ENCODE measurements at places on chromosomes 3 and 15.

DNA sequence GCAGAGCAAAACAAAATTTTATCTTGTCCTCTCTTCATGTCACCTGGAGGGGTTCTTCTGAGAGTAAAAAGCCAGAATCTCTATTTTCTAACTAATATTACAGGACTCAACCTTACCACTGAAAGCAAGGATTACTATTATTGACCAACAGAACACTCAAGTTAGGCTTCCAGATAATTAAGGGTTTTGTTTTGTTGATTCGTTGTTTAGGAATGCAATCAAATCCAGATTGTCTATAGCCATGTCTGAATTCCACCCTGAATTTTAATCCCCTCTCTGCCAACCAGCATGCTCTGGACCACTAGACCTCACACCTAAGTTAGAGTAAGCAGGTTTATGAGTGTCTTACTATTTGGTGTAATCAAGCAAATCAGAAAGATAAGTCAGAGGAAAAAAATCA lies 90.7 kb downstream of the PEAK1 start:
- no peak for DNase-seq

DNA sequence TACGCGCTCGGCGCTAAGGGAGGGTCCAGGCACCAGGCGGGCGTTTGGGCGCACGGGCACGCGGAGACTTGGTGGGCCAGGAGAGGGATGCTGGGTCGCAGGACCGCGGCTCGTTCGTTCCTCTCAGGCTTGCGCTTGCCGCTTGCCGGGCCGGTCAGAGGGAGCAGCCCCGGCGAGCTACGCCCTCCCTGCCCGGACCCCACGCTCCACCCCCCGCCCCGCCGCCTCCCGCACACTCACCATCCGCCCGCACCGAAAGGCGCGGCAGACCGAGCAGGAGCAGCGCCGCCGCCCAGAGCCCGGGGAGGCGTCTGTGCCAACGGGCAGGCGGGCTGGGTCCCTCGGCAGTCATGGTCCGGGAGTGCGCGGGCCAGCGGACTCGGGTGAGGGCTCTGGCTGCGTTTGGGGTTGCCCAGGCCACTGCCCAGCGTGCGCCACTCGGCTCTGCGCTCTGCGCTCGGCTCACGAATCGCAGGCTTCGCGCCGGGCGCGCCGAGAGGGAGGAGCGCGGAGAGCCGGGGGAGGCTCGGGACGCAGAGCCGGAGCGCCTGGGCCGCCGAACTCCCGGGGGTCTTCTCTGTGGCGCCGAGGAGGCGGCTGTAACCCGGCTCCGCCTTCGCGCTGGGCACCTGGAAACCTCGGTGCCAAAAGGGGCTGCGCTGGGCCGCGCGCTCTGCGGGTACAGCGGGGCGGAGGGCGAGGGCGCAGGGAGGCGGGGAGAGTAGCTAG lies at the start of gene SUSD5:
Gene SUSD5 (minus strand): TSS at position 365 of the 729 bp plus-strand sequence. CDS start 13 bp downstream, at position 352.
- no peak for DNase-seq

GRCh38 chr3:196423044-196423781 lies 9.0 kb downstream of the UBXN7 start:
- no peak for DNase-seq

GRCh38 chr3:111269777-111270176 lies 198.2 kb downstream of the NECTIN3 start:
- DNase-seq = no peak

GRCh38 chr3:141426404-141427034 lies 58.2 kb downstream of the ZBTB38 start:
- no peak for DNase-seq

- DNase-seq = no peak
Observed at GRCh38 chr3:144142151-144142840, 170.7 kb downstream of the DIPK2A start.

GRCh38 chr3:174538151-174538550 lies 321.0 kb upstream of the NAALADL2 start:
- DNase-seq = no peak

DNA sequence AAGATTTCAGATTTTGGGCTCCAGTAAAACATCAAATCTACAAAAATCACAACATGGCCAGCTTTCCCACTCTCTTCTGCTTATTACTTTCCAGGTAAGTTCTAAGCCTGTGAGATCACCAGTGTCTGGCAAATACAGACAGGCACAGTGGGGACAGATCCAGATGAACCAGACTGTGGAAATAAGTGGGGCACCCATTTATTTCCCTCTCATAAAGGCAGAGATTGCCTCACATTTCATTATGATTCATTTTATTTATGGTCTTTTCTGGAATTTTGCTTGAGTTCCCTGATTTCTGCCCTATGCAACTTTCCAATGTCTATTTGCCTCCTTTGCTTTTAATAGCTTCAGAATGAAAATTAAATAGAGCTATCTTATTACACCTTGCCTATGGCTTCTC lies 66.8 kb downstream of the GREM1 start:
- no peak for DNase-seq

- DNase-seq = no peak
Observed at GRCh38 chr3:160686955-160687535, 10.1 kb downstream of the ARL14 start.

DNA sequence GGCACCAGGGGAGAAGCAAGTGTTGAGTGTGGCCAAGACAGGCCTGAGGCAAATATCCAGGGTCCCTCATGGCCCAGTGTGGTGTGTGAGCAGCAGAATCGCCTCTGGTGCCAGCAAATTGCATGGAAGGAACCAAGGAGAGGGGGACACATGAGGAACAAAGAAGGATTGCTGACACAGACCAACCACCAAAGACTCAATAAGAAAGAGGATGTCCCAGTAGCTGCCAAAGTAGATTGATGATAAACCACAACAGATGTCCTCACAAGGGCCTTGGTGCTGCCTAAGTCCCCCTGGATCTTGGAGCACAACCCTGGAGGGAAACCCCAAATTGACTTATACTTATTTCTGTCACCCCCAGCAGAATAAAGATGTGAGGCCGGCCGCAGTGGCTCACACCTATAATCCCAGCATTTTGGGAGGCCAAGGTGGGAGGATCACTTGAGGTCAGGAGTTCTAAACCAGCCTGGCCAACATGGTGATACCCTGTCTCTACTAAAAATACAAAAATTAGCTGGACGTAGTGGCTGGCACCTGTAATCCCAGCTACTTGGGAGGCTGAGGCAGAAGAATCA lies 10.6 kb downstream of the SRGAP3 start:
- DNase-seq = no peak

DNA sequence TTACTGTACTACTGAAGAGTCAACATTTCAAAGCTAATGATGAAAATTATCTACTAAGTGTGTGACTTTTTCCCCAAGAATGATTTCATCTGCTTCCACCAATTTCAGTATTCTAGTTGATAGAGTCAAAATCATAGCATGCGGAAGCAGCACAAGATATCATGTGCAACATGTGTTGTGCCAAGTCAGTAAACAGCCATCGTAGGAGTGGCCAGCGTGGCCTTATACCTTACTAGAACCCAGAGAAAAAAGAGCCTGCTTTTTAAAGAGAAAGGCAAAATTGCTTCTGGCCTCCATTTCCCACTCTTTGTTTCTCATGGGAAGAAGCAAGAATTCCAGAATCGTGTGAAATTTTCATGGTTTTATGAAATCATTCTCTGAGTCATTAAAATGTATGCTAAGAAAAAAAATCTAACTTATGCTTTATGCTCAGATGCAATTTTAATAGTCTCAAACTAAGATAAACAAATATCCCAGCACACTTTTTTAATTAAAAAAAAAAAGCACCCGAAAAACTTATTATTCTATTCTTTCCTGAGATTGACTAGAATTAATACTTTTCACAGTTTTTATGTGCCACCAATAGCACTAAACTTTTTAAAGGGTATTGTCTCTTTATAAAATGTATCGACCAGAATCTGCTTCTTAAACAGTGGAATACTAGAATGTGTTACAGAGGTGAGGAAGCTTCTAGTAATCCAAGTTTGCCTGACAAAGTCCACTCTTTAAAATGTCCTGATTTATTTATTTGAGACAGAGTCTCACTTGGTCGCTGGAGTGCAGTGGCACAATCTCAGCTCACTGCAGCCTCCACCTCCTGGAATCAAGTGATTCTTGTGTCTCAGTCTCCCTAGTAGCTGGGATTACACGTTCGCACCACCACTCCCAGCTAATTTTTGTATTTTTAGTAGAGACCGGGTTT lies 87.3 kb downstream of the MBNL1 start:
- DNase-seq = no peak

GRCh38 chr3:129596194-129597086 lies 10.0 kb downstream of the PLXND1 start:
- DNase-seq = no peak

DNA sequence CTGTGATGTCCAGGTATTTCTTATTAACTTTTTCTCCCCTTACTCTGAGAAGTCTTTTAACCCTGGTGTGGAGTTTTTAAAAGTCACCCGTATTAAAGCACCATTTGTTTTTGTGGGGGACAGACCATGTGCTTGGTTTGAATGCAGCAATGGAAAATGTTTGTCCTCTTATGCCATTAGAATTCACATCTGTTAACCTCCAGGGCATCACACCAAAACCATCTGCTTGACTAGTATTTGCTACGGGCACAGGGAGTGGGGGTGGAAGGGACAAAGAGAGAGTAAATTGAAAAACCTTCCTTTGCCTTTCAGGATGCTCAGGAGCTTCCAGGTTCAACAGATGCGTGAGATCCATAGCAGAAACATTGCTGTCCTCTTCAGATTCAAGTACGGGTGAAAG lies 61.4 kb upstream of the GOLGA8B start:
- DNase-seq = no peak

DNA sequence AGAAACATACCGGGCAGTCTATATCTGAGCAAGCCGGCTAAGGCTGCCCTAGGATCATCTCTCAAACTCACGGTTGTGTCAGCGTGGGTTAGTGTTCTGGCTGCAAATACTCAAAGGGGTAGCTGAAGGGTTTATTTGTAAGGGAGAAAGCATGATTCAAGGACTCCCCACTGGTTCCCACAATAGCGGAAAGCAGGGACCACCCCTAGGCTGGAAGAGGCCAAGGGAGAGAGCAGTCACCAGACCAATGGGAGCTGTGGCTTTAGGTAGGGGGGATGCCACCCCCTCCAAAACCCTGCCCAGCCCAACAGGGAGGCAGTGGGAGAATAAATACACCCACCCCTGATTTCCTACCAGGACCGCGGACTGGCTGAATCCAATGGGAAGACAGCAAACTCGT lies 7.3 kb upstream of the LMCD1 start:
- DNase-seq = no peak

GRCh38 chr3:194089357-194090177 lies 46.4 kb upstream of the HES1 start:
- DNase-seq = no peak

DNA sequence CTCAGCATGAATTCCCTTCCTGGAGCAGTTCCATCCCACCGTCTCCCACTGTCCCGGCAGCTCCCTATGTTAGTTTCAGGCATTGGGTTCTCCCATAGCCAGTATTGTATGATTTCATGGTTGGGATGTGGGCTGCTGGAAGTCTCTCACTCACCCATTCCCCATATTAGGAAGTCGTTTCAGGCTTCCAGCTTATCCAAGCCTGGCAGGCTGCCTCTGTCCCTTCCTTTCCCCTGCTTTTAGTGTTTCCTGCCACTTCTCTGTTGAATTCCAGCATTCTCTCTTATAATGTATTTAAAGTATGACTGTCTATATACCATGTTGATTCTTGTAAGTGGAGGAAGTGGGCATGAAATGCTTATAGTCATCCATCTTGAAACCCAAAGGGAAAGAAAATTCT lies 309.7 kb upstream of the RBMS3 start:
- no peak for DNase-seq

- no peak for DNase-seq
Observed at GRCh38 chr3:184429786-184430185, 49.9 kb downstream of the CHRD start.

GRCh38 chr3:37535526-37536432 lies 325.9 kb upstream of the CTDSPL start:
- DNase-seq = no peak

GRCh38 chr15:60576515-60576914 lies 97.6 kb upstream of the ICE2 start:
- DNase-seq = no peak

DNA sequence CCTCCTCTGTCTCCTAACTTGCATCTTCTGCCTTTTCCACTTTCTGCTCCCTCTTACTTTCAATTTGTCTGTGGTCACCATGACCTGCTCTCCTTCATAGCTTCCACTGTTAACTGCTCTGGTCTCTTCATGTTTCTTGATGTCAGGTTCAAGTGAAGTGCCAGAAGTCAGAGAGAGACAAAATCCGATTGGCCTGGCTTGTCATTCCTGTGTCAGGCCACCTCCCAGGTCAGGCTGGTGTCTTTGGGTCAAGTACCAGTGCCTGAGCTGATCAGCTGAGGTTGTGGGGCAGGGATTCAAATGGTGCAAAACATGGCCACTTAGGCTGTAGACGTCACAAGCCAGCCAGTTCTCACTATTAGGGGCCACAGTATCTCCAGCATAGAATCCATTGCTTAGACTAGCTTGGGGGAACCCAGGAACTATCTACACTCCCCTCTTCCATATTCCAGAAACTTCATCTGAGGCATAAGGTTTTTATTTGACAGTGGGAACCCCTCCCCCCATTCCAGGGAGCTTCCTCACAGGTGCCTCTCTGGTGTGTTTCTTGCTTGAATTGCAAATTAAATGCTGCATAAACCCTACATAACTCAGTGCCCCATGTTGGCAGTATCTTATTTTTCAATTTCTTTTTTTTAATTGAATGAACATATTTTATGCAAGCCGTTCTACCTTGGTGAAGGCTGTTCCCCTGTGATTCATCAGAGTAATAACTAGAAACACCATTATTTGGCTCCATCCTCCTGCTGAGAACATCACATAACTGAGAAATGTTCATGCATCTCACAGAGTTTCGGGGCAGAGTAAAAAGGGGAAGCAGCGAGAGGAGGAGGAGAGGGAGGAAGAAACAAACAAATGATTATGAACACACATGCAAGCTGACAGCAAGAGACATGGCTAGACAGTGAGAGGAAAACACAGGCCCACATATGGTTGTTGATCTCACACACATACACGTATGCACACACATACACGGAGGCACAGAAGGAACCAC lies 175.8 kb downstream of the TLE3 start:
- no peak for DNase-seq

DNA sequence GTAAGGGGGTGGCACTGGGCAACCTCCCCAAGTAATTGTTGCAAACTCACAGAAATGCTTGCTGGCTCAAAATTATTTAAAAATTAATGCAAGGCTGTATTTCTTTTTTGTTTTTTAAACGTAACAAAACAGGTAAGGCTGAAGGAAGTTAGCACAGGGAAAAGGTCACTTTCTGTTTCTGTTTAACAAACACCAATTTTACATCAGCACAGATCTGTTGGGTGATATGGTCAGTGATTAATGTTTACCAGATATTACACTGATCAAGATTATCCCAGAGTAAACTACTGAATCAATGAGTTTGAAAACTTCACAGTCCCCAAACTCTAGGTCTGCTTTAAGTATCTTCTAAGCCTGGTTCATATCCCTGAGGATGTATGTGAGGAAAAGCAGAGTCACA lies 558.0 kb downstream of the FOXP1 start:
- no peak for DNase-seq

Data from cortex of kidney (tissue), 1 donor.